ENCODE measurements at places on chromosomes 6 and 20. TPM values are rescaled to one million over a fixed set of nuclear protein-coding genes. Genes with fewer than 3 reads are reported as not detected.

Gene COMMD7
- 20.8 TPM for total RNA-seq

Gene SLC17A2
- total RNA-seq: not detected

Gene ITPR3
- 125 TPM for total RNA-seq

Gene CDH26
- total RNA-seq: 1.2 TPM

Gene ZFP57
- total RNA-seq: 12.7 TPM
